ENCODE measurements at places on chromosomes 11 and 22.

DNA sequence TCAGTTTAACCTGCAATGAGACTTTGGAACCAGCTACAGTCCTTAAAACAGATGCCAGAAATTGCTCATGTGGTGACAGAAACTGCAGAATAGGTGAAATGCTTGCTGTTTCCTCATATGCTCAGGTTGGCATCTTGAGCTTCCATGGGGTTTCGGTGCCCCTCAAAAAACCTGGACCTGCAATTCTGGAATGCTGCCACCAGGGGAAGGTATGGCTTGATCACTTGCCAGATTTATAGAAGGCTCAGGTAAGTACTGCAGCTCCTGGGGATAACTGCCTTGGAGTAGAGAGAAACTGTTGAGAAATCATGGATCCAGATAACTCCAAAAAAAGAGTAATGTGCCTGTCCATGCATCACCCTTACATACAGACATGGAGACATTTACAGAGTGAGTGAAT lies 113.0 kb downstream of the CTTN start:
- no peaks in the 10 kb centered on the region for H3K36me3 ChIP-seq
- no peak overlapping the region for H3K4me3 ChIP-seq
- no peaks in the 10 kb centered on the region for H3K27me3 ChIP-seq

GRCh38 chr11:48036466-48036865 lies 56.1 kb downstream of the PTPRJ start:
- no peaks in the 10 kb centered on the region for H3K27me3 ChIP-seq
- no peak for DNase-seq
- peaks cover 15% of the 10 kb centered on the region for H3K4me1 ChIP-seq
- H3K27ac ChIP-seq, result no peak overlapping the region

DNA sequence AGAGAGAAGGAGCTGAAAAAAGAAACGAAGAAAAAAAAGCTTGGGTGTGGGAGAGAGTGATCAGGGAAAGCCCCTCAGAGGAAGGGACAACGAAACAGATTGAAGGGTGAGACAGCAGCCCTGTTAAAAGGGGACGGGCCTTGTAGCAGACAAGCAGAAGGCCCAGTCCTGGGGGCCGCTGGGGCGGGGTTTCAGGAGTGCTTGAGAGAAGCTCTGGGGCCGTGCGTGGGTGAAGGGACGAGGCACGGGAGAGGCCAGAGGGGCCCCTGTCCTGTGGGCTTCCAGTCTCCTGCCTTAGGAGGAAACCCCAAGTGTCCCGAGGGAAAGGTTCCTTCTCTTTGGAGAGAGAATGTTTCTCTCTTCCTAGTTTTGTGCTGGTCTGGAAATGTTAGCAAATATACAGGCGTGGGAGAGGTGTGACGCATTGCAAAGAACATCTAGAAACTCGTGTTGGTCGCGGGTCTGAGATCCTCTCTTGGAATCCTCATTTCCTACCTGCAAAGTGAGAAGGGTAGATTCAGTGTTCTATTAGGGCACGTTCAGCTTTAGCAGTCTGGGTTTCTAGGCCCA lies 28.6 kb downstream of the ADAMTS15 start:
- H3K4me3 ChIP-seq, result no peak overlapping the region
- no peaks in the 10 kb centered on the region for H3K27me3 ChIP-seq
- DNase-seq, result no peak
- H3K4me1 ChIP-seq, result peaks cover 19% of the 10 kb centered on the region

- H3K27me3 ChIP-seq, result no peaks in the 10 kb centered on the region
- H3K4me1 ChIP-seq, result peaks cover 7% of the 10 kb centered on the region
- no peaks in the 10 kb centered on the region for H3K36me3 ChIP-seq
These were observed 19.7 kb upstream of the MUC5AC start for GRCh38 chr11:1138097-1138496.

- H3K27me3 ChIP-seq, result no peaks in the 10 kb centered on the region
- H3K4me3 ChIP-seq, result no peak overlapping the region
- H3K27ac ChIP-seq, result no peak overlapping the region
- peaks cover 26% of the 10 kb centered on the region for H3K36me3 ChIP-seq
These were observed 36.5 kb downstream of the TSPAN18 start for GRCh38 chr11:44763121-44763820.

- no peak overlapping the region for H3K27ac ChIP-seq
- no peak overlapping the region for H3K4me3 ChIP-seq
- H3K27me3 ChIP-seq, result no peaks in the 10 kb centered on the region
- no peak for DNase-seq
- no peaks in the 10 kb centered on the region for H3K36me3 ChIP-seq
- no peaks in the 10 kb centered on the region for H3K4me1 ChIP-seq
These were observed 15.8 kb downstream of the IL17RA start for GRCh38 chr22:17100621-17101020.

DNA sequence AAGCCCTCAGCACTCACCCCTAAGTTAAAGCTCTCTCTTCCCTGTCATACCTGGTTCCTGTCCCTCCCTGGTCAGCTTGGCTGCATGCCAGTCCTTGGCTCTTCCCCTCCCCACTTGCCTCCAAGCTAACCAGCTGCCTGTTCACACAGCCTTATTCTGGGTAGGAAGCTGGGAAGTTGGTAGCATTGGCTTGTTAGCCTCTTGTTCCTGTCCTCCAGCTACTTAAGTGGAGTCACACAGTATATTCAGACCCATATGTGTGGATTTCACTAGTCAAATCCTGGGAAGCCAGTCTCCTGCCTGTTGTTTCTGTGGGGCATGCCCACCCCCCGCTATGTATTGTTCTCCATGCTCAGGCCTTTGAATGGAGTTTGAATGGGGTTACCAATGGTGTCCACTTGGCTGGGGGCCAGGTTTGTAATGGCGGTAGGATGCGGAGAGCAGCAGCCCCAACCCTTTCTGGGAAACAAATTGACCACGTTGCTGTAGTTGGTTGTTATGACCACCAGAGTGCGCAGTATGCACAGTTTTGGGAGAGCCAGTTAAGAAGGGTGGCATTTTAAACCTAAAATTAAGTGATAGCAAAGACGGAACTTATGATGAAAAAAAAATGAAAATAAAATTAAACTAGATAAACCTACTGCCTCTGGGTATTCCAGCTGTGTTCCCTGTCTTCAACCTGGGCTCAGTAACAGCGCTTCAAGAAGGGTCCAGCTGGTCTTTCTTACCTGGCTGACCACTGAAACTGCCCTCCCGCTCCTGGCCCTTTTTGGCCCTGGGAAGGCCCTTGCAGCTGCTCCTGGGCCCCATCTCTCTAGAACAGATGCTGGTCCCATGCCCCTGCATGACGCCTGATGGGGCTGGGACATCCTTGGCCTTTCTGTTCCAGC lies 10.7 kb upstream of the RPS3 start:
- peak; percentile 76 for DNase-seq
- H3K4me3 ChIP-seq, result no peak overlapping the region
- peaks cover 7% of the 10 kb centered on the region for H3K27me3 ChIP-seq
- no peak overlapping the region for H3K27ac ChIP-seq

DNA sequence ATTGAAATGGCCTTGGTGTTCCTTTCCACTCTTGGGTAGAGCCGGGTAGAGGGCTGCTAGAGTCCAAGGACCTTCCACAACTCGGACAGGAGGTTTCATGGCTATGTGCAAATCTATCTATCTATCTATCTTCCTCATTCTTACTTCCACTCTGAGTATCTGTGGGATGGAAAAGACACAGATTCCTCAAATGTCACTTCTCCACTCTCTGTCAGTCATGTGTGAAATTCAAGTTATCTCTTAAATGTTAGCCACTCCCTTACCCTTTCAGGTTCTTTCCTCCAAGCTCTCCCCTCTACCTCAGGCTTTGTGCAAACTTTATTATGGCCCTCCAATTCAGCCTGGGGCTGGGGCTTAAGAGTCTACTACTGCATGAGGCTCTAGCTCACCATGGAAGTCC lies 84.3 kb downstream of the GDPD4 start:
- H3K4me3 ChIP-seq, result no peak overlapping the region
- no peaks in the 10 kb centered on the region for H3K4me1 ChIP-seq
- H3K27me3 ChIP-seq, result no peaks in the 10 kb centered on the region
- no peak for DNase-seq
